AG04450 (cell line): ENCODE measurements at places on chromosomes 2 and 18.

- DNase-seq = no peak
Measured at GRCh38 chr18:73852789-73853549, 294.7 kb downstream of the FBXO15 start.

DNA sequence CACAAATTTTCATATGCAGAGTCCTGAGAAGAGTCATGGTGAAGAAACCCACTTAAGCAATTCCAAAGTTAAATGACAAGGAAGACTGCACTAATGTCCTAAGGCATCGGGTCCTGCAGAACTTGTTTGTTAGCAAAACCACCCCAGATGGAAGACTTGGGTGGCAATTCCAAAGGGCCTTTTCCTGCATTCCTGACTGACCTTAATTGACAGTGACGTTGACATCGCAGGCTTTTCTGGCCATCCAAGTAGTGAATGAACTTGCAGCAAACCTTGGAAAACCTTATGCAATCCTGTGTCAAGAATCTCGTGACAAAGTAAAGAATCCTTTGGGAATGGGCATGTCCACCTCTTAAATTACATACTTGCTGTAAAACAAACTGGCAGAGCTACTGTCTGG is 112.5 kb upstream of the SH3BP4 start:
- DNase-seq = no peak

GRCh38 chr18:29588446-29589100 is 1411.6 kb upstream of the CDH2 start:
- no peak for DNase-seq

- no peak for DNase-seq
Measured at GRCh38 chr18:34859496-34859895, 149.4 kb downstream of the DTNA start.

DNA sequence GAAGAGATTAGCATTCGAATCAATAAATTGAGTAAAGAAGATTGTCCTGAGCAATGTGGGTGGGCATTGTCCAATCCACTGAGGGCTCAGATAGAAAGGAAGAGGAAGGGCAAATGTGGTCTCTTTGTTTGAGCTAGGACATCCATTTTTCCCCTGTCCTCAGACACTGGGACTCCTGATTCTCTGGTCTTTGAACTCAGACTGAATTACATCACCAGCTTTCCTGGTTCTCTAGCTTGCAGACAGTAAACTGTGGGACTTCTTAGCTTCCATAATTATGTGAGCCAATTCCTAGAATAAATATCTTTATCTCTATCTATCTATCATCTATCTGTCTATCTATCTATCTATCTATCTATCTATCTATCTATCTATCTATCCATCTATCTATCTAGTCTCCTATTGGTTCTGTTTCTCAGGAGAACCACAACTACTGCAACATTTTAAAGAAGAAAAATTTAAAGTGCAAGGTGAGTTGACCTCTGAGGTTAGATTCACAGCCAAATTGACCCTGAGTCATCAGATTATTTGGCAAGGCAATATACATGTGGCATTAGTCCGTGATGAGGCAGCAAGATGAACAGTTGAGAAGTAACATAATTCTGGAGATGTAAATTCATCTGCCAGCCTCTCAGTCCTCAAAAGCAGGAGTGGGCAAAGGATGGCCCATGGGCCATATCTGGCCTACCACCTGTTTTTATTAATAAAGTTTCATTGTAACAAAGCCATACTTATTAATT is 191.4 kb downstream of the PDE11A start:
- DNase-seq = no peak

DNA sequence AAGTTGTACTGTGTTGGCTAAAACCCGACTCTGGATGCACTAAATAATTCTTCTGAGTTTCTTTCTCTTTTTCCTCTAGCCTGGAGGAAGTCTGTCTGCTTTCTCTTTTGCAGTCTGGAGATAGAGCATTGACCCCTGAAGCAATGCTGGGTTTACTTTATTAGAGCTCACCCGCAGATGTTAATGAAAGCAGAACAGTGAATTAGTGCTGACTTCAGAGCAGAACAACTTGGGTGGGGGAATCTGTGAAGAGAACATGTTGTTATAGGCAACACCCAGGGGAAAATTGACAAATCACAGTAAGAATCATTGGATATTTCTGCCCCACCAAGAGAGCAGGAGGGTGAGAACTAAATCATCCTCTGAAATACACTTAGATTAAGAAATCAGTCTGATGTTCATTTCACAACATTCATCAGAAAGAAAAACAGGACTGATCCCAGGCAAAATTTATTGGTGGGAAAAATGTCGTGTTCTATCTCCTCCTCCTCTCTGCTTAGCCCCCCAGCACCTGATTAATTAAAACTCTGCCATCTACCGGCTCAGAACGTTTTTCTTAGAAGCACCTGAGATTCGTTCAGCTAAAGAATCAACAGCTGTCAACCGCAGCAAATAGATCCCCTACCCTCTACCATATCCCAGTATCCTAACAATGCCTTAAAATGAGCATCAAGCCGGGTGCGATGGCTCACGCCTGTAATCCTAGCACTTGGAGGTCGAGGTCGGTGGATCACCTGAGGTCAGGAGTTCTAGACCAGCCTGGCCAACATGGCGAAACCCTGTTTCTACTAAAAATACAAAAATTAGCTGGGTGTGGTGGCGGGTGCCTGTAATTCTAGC is 165.1 kb downstream of the FMNL2 start:
- DNase-seq = no peak

- DNase-seq = no peak
Measured at GRCh38 chr2:191180713-191181112, 29.9 kb upstream of the STAT4 start.

- peak; percentile 74 for DNase-seq
Measured at GRCh38 chr2:173990970-173991819, 26.0 kb upstream of the SP3 start.

- no peak for DNase-seq
Measured at GRCh38 chr2:240591784-240592183, 5.2 kb downstream of the CAPN10 start.

GRCh38 chr18:12726774-12727550 is 24.1 kb downstream of the PSMG2 start:
- peak; percentile 60 for DNase-seq

GRCh38 chr2:189580658-189581353 is at the start of gene SLC40A1:
TSS of gene SLC40A1 (minus strand) at chr2:189580786. CDS start at chr2:189580460, 326 bp downstream.
- DNase-seq = no peak

- no peak for DNase-seq
Measured at GRCh38 chr18:6564950-6565814, 150.5 kb upstream of the L3MBTL4 start.

- DNase-seq = no peak
Measured at GRCh38 chr2:209208211-209208610, 215.6 kb upstream of the MAP2 start.

GRCh38 chr2:168521053-168521741 is 65.1 kb downstream of the CERS6 start:
- no peak for DNase-seq

GRCh38 chr2:136051725-136052048 is 66.3 kb upstream of the DARS1 start:
- DNase-seq = no peak

DNA sequence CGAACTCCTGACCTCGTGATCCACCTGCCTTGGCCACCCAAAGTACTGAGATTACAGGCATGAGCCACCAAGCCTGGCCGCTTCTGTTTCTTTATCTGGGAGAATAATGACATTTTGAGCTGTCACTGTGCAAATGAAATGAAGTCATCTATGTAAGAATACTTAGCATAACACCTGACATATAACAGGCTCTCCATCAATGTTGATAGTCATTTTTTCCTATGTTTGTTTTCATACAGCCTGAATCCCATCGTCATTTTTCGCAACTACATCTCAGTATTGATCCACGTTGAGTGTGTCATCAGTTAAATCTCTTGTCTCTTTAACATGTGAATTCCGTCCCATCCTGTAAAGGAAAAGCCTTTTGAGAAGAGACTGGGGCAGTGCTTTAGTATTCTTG is 6.4 kb upstream of the CAPN14 start:
- DNase-seq = no peak

DNA sequence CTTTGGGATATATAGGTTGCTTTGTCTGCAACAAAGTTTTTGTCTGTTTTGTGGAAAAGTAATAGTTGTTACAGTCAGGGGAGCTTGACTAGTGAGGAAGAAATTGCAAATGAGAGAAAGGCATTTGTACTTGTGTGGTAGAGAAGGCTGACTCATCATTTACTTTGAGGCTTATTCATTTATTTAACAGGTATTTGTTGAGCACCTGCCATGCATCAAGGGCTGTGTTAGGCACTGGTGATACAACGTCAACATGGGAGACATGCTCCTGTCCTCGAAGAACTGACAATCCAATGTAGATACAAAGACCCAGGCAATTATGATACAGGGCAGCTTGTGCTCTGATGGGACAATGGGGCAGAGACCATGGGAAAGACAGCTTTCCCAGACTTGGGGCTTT is 79.5 kb downstream of the UPP2 start:
- no peak for DNase-seq

DNA sequence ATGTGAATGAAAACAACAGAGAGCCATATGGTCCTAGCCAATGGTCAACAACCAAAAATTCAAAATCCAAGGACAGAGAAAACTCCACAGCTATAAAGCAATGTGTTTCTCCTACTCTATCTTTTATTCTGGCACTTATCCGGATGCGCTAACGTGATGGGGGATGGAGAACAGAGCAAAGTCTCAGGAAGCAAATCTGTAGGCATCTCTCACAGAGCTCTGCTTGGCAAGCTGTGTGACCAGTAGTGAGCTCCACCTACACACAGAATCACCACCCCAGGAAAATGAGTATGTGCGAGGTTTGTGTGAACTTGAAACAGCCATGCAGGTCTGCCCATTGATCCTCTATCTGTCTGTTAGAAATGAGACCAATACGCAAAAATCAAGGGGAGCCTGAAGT is 584.3 kb downstream of the BCL11A start:
- no peak for DNase-seq

DNA sequence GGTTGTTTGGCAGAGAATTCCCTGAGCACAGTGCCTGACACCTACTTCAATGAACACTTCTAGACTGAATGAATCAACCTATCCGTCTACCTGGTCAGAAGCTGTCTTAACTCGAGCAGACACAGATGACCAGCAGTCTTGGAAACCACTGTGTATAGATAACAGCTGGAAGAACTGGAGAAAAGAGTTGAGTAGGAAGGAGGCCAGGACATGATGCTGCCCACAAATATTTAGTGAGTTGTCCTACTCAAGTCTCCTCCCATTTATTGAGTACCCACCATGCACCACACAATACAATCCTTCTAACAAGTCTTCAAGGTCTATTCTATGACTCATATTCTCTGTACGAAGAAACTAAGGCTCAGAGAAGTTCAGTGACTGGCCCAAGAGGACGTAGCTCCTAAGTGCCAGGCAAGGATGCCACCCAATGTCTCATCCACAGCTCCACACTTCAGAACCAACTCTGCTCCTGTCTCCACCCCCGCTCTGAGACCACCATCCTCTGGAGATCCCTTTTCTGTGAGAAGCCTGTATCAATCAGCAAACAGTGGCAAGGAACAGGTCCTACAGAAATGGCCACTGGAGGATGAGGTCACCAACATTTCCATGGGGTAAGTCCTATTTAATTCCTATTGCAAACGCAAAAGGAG is 62.2 kb downstream of the GALNT14 start:
- no peak for DNase-seq

DNA sequence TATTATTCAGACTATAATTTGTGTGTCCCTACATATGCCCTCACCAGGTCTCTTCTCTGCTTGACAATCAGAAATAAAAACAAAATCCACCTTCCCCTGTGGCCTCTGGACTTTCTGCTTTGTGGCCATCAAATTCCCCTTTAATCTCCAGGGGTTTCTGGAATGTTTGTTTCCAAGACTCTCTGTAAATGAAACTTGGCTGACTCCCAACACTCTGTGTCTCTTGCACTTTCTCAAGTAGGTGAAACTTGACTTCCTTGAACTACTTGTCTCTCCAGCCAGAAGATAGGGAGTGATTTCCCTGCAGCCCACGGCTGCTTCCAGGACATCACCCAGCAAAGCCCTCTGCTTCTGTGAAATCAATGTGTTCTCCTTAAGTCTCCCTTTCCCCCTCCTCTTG is 54.1 kb upstream of the AQP4 start:
- no peak for DNase-seq

- DNase-seq = no peak
Measured at GRCh38 chr2:180405520-180405919, 398.4 kb upstream of the CWC22 start.

- DNase-seq = no peak
Measured at GRCh38 chr2:127530245-127531140, 4.2 kb upstream of the IWS1 start.

DNA sequence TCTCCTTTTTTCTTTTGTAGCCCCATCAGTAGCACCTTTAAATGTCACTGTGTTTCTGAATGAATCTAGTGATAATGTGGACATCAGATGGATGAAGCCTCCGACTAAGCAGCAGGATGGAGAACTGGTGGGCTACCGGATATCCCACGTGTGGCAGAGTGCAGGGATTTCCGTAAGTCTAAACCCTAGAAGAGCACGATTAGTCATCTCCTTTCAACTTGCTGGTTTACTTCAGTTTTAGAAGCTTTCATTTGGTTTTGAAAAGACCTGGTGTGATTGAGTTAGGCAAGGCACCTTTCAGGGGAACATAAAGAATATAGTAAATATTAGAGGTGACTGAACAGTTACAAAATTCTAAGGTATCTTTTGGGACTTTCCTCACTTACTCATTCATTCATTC is 72.2 kb upstream of the TMEM87B start:
- no peak for DNase-seq
